HL-60 (cell line): ENCODE measurements at places on chromosomes 1 and 21.
A peak's percentile ranks its signal among the peaks of the same experiment; 100 is the strongest.

DNA sequence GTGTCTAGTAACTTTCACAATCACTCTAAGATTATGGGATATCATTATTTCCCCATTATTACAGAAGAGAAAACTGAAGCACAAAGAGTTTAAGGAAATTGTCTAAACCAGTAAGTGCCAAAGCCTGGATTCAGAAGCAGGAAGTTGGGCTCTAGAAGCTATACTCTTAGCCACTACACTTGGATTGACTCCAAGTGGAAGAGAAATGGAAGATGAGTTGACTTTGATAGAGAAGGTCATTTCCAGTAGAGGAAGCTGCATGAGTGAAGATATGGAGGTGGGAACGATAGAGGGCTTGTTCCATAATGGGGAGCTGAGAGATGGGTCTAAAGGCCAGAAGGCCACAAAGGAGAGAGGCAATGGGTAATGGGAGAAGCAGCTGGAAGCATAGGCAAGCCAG lies 11.7 kb upstream of the TDRD10 start:
- DNase-seq, result peak; percentile 52

DNA sequence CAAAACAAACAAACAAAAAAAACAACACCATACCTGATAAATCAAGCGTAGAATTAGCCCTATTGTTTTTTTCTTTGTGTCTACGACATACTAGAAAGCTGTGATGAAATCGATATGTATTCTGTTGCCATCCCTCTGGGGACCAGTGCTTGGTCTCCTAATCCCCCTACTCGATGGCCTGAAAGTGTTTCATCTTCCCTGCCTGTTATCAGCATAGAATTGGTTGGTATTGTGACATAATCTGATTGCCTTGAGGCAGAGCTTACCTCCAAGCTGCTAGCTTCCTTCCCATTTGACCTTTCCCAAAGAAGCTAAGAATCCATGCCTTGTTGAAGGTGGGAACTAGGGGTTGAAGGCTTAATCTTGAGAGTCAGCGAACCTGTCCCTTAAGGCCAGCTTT lies 40.7 kb upstream of the PIGV start:
- peak; percentile 17 for DNase-seq

- DNase-seq, result no peak
Measured at GRCh38 chr1:23210963-23211362, 6.3 kb downstream of the HTR1D start.

DNA sequence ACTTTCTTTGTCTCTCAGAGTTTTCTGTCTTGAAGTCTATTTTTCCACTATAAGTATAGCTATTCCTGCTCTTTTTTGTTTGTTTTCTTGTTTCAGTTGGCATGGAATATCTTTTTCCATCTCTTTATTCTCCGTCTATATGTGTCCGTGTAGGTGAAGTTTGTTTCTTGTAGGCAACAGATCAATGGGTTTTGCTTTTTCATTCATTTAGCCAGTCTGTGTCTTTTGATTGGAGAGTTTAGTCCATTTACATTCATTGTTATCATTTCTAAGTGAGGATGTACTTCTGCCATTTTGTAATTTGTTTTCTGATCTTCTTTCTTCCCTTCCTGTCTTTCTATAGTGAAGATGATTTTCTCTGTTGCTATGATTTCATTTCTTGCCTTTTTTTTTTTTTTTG lies 132.5 kb upstream of the GPR52 start:
- DNase-seq, result no peak

DNA sequence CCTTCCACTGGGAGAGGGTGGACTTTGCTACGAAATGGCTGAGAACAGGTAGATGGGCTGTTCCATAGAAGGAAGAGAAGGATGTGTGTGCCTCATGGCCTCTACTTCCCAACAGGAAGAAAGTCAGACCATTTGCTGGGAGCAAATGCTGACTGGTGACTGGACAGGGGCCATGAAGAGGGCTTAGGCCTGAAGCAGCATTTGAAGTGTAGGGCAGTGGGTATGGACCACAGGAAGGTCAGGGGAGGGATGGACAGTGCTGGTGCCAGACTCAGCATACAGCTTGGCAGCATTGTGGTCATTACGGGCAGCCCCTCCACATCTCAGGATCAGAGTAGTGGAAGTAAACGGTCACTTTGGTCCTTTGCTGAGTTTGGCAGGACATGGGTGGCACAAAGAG lies 275.7 kb downstream of the MATN1 start:
- DNase-seq, result no peak

DNA sequence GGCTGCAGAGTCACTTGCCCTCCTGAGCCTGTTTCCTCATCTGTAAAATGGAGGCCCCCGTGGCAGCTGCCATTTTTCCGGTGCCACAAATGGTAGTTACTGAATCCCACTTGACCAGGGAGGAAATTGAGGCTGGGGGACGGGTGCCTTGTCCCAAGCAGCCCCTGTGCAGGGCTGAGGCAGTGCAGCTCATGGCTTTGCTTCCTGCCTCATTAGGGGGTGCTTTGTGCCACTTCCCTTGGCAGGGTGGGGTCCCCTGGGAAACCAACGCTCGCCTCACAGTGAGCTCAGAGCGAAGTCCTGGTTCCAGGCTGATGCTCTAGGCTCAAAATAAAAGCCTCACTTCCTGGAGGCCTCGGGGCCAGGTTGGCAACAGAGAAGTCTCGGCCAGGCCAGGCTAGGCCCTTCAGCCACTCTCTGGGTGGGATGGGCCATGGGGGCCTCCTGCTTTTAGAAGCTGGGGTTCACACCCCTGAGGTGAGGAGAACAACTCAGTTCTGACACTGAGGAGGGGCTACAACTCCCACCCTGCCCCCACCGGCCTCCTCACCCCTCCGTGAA lies 6.8 kb downstream of the LAPTM5 start:
- DNase-seq, result peak; percentile 14

DNA sequence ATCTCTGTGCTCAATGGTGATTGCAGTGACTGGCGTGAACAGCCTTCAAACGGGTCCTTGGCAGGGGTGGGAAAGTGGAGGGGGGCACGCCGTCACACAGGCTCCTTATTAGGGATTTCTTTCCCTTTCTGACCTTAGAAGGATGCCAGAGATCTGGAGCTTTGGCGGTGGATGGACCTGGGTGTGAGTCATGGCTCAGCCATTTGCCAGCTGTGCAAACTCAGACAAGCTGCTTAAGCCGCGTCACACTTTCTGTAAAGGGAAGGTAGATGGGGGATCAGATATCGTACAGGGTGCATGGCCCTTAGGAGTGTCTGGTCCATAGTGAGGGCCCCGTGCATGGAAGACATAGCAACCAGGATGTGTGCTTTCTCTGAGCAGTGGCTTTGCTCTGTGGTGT lies 48.3 kb upstream of the C1orf174 start:
- DNase-seq, result no peak

GRCh38 chr1:177106614-177107365 lies 57.7 kb downstream of the ASTN1 start:
- DNase-seq, result no peak

DNA sequence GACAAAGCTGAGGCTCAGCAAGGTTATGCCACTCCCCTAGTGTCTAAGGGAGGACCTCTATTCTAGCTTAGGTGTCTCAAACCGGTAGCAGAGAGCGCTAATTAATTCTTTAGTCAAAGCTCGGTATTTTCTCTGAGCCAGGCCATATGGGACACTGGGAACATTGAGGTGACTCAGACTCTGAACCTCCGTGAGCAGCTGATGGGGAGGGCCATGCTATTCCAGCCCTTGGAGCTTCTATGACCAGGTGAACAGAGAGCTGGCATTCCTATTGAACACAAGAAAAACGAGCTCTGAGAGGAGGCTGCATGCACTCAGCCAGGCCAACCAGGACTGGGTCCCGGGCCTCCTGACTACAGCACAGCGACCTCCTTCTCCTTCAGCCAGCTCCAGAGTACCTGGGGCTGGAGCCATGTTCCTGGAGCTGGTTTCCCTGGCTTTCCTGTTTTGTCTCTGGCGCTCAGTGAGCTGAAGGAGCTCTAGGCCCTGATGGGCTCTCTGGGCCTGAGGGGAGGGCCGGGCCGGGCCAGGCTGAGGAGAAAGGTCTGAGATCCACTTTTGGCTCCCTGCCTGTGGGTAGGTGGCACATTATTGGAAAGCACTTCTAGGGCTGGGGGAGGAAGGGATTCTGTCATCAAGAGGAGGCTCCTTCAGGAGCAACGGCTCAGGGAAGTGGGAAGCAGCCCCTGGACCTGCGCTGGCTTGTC lies 37.0 kb downstream of the SLC9A1 start:
- no peak for DNase-seq

- DNase-seq, result no peak
Measured at GRCh38 chr1:18549106-18549505, 68.4 kb downstream of the KLHDC7A start.

- DNase-seq, result peak; percentile 12
Measured at GRCh38 chr1:90347366-90347765, 352.5 kb downstream of the ZNF326 start.

DNA sequence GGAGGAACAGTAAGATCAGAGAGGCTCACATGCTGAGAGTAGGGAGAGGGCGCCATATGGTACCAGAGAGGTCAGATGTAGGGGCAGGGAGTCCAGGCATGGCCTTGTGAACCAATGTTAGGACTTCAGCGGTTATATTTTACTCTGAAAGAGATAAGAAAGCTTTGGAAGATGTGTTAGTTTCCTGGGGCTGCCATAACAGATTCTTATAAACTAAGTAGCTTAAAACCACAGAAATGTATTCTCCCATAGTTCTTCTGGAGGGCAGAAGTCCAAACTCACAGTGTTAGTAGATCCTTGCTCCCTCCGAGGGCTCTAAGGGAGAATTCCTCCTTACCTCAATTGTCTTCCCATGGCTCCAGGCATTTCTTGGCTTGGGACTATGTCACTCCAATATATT lies 502.5 kb upstream of the ADGRL2 start:
- DNase-seq, result no peak

- DNase-seq, result no peak
Measured at GRCh38 chr1:175857756-175858155, 114.4 kb upstream of the TNR start.

DNA sequence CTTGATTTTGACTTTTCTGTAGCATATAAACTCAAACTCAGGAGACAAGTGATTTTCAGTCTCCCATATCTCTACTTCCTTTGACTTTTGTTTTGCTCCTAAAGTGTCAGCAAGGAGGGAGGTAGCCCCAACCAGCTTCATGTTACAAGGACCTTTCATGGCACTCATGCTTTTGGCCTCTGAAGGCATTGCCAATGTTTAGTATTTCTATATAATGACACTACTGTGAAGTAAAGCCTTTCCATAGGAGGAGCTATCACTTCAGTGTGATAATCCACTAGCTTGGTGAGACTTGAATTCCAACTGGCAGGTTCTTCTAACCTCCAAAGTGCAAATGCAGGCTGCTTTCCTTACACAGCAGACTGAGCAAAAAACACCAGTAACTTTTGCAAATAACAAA lies 14.4 kb downstream of the COLGALT2 start:
- no peak for DNase-seq

DNA sequence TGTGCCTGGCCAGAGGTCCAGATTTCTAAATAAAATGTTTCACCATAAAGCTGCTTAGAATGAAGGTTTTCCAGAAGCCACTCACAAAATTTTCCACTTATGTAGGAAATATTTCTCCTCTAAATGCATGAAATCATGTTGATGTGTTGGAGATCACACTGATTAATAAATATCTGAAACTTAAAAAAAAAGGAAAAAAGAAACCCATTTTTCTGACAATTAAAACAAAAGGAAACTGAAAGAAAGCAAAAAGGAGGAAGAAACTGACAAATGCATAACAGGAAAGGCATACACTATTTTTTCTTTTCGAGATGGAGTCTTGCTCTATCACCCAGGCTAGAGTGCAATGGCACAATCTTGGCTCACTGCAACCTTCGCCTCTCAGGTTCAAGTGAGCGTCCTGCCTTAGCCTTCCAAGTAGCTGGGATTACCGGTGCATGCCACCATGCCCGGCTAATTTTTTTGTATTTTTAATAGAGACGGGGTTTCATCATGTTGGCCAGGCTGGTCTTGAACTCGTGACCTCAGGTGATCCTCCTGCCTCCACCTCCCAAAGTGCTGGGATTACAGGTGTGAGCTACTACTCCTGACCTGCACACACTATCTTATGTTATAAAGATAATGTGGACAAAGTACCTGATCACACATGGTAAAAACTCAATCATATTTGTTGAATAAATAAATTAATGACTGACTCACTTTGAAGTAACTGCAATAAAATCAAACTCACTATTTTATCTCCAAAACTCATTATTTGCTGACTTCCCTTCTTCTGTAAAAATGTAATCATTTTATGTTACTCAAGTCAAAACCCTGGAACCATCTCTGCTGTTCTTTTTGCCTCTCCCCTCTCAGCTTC lies 149.8 kb upstream of the NR5A2 start:
- DNase-seq, result no peak

GRCh38 chr1:231240531-231240882 lies 505 bp upstream of the GNPAT start:
- DNase-seq, result no peak

- DNase-seq, result no peak
Measured at GRCh38 chr21:27045281-27045985, 78.5 kb upstream of the ADAMTS5 start.

- DNase-seq, result no peak
Measured at GRCh38 chr1:180926164-180926981, 13.7 kb downstream of the KIAA1614 start.

DNA sequence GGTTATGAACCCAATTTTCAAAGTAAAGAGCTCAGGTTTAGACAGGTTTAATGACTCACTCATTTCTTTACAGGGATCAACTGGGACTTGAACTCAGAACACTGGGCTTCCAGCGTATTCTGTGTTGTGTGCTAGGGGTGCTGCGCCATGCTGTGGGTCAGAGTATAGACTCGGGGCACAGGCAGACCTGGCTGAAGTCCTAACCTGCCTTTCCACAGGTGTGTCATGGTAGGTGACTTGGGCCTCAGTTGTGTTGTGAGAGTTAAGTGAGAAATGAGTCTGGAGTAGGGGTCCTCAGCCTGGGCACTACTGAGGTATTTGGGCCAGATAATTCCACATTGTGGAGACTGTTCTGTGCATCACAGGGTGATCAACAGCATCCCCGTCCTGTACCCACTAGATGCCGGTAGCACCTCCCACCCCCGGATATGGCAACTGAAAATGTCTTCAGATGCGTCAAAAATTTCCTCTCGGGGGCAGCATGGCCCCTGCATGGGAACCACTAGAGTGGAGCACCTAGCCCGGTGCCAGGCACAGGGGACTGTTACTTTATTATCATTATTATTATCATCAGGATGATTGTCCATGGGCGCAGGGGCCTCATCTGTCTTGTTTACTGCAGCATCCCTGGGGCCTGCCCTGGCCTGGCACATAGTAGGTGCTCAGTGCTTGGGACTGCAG lies 575.5 kb downstream of the PTPRU start:
- DNase-seq, result no peak

DNA sequence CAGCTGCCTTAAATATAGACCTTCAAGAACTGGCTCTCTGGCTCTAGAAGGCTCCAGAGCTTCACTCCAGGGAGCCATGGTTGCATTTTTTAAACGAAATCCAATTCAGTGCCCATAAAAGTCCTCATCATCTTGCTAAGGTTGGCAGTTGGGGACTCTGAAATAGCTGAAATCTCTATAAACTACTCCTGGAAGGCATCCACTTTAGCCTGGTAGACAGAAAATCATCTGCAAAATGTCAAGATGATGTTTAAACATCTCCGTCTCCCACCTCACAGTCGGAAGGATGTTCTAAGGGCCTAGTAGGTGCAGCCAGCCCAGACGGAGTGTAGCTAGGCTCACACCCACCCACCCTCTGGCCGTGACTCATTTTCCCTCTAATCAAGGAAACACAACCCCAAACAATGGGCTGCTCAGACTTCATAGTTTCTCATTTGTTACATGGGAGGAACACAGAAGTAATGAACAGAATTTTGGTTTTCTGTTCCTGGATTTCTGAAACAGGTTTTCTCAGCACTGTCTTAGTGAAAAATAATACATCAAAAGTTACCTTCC lies 235.4 kb upstream of the KAZN start:
- DNase-seq, result no peak
